Stimulated activated CD4-positive, alpha-beta T cell treated with anti-CD3 and anti-CD28 coated beads, Interleukin-15, amount 100 ng/mL, for 48 hours (primary cell): ENCODE measurements at places on chromosomes 12 and 14.

GRCh38 chr14:51139121-51139681 lies 44.3 kb upstream of the TRIM9 start:
- no peak for DNase-seq

- DNase-seq: no peak
Measured at GRCh38 chr14:30849354-30849753, 25.0 kb upstream of the COCH start.

GRCh38 chr14:63192085-63192484 lies 12.2 kb upstream of the RHOJ start:
- no peak for DNase-seq

- no peak for DNase-seq
Measured at GRCh38 chr12:13222076-13222475, 25.6 kb downstream of the EMP1 start.

DNA sequence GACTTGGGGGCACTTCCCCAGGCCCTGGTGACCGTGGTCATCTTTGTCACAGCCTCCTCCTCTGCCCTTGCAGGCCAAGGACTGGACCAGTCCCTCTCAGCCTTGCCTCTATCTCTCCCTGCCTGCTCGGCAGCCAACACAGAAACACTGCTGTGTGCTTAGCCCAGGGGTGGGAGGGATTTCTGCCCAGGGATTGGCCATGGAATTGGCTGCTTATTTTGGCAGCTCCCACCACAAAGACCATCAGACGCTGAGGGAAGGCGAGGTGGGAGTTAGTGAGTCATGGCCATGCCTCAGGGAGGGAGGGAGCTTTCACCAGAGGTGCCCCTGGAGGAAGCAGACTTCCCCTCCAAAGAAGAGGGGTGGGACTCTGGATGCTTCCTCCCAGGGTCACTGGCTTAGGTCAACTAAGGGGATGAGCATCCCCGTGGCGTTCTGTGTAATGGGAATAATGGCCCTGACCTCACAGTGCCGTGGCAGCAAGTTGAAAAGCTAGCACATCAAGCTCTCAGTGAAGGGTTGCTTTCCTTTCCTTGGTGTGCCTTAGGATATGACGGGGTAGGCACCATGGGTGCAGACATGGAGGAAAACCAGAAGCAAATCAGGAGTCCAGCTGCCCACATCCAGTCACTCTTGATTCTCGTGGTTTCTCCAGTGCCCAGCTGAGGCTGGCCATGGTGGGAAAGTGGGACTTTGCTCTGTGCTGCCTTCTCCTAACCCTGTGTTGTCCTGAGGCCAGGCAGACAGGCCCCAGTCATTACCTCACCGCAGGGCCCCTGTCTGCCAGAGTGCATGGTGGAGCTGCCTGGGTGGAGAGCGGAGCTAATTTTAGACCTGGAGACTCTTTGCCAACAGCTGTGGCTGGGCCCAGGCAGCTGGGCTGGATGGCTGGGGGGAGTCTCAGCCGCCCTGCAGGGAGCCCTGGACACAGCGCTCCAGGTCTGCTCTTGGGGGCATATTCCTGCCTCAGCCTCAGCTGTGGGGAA lies 21.4 kb downstream of the B4GALNT3 start:
- DNase-seq: no peak

DNA sequence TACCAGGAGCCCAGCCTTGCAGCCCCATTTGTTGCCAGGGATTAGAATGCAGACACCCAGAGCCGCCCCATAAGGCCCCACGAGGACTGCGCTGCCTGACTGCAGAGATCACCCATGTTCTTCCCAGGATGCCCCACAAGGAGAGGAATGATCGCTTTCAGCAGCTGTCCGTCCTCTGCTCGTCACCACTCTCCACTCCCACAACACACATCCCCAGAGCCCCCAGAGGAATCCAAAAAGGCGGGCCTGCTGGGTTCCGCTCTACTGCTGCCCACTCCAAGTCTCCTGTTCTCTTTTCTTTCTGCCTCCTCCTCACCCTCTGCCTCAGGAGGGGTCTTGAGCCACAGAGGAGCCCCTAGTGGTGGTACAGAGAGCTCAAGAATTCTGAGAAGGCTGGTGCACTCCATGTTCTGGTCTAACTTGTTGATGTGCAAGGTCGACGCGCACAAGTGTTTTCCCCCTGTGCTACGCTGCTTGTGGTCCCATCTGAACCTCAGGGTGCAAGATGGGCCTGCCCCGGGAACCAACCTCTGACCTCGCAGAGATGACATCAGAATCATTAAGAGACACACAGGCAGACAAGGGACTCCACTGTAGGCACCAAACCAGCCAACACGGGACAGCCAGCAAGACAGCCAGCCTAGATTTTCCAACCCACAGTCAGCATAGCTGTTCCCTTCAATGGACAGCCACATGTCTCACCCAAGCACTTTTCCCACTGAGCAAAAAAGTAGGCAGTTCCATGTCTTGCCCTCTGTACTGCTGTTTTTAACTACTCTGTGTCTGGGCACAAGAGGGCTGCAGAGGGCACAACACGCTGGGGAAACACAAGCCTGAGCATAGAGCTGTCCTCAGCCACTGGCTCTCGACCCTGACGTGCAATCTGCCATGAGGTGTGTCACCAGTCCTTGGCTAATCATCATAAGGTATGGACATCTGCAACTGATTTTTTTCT lies 29.9 kb downstream of the PXN start:
- DNase-seq: no peak

DNA sequence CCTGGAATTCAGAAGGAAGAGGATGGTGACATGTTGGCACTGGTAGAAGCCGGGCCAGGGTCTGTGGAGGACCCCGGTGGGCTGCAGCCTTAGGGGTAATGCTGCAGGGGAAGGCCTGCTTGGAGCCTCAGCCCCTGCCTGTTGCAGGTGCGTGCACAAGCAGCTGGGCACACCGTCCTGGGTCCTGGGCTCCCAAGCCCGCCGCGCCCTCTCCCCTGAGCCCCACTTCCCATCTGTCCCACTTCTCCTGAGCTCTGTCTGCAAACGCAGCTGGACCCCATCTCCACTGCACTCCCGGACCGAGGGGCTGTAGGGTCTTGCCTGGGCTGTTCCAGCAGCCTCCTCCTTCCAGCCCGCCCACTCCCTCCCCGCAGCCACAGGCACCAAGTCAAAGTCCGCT lies 116.8 kb downstream of the GLT1D1 start:
- no peak for DNase-seq

DNA sequence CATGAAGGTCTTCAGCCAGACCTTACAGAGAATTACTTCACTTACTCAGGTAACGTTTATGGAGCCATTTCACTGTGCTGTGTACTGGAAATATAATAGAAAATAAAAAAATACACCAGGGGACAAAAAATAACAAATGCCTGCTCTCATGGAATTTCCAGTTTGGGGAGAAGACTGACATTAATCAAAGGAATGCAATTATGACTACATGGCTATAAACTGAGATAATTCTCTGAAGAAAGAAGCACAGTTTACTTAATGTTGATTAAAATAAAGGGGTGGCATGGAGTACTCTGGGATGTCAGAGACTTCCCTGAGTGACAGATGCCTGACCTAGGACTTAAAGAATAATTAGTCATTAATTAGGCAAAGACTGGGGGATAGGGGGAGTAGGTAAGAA lies 59.0 kb downstream of the DENND5B start:
- no peak for DNase-seq

DNA sequence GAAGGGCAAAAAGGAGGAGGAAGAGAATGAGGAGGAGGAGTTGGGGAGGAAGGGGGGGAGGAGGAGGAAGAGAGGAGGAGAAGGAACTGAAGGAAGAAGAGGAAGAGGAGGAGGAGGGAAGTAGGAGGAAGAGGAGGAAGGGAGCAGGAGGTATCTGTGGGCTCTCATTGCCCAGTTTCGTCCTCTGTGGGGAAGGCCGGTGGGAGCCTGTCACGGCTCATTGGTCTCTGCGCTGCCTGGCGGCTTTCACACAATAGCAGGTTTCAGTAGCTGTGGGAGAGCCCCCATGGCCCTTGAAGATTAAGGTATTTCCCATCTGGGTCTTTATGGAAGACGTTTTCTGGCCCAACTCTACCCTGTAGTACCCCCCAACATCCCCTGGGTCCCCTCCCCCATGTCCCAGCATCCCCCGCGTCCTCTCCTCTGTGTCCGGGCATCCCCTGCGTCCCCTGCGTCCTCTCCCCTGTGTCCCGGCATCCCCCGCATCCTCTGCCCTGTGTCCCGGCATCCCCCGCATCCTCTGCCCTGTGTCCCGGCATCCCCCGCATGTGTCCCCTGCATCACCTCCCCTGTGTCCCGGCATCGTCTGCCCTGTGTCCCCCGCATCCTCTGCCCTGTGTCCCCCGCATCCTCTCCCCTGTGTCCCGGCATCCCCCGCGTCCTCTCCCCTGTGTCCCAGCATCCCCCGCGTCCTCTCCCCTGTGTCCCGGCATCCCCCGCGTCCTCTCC lies 278.2 kb upstream of the SFSWAP start:
- DNase-seq: no peak
